ENCODE measurements at places on chromosomes 7 and 10. TPM values are rescaled to one million over a fixed set of nuclear protein-coding genes. Genes with fewer than 3 reads are reported as not detected.

KCNIP2 gene
- total RNA-seq, result 1.8 TPM

STK32C gene
- 4.0 TPM for total RNA-seq

THAP5 gene
- total RNA-seq, result 12.7 TPM

RGS10 gene
- total RNA-seq, result 13.2 TPM

C10orf62 gene
- not detected for total RNA-seq

NEUROG3 gene
- not detected for total RNA-seq

MXI1 gene
- total RNA-seq, result 14.8 TPM

AKR1C4 gene
- 1.0 TPM for total RNA-seq

AFAP1L2 gene
- total RNA-seq, result 10.5 TPM

DDC gene
- total RNA-seq, result 17.1 TPM

ADCY1 gene
- 6.2 TPM for total RNA-seq

AP5Z1 gene
- total RNA-seq, result 23.4 TPM

PKD1L1 gene
- 4.0 TPM for total RNA-seq

LDB3 gene
- 0.66 TPM for total RNA-seq

PAX4 gene
- not detected for total RNA-seq

MALRD1 gene
- 0.26 TPM for total RNA-seq
